Transverse colon (tissue), 4 donors: ENCODE measurements at places on chromosomes 12 and 14.

GRCh38 chr12:106078358-106079010 lies 60.3 kb downstream of the NUAK1 start:
- peak; percentile 15 for DNase-seq

DNA sequence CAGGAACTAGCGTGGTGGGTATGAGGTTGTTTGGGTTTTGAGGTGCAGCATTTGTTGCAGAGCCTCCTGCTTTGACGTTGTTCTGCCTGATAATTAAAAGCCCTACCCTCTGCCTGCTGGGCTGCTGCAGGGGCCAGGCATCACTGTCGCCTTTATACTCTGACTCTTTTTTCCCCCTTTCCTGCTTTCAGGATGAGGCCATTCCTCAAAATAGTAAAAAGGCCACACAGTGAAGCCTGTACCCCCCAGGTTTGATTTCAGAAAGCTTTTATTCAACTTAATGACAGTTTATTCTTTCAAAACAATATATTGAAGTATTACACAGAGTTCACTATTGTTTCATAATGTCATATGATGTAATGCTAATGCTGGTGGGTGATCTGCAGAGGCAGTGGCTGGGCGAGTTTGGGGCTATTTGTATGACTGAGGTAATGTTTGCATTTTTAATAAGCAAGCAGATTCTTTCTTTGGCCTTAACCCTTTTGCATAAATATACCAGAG lies 9.1 kb downstream of the BORCS5 start:
- no peak for DNase-seq

- DNase-seq, result no peak
These were observed 169.9 kb downstream of the CRADD start for GRCh38 chr12:93846936-93847516.

DNA sequence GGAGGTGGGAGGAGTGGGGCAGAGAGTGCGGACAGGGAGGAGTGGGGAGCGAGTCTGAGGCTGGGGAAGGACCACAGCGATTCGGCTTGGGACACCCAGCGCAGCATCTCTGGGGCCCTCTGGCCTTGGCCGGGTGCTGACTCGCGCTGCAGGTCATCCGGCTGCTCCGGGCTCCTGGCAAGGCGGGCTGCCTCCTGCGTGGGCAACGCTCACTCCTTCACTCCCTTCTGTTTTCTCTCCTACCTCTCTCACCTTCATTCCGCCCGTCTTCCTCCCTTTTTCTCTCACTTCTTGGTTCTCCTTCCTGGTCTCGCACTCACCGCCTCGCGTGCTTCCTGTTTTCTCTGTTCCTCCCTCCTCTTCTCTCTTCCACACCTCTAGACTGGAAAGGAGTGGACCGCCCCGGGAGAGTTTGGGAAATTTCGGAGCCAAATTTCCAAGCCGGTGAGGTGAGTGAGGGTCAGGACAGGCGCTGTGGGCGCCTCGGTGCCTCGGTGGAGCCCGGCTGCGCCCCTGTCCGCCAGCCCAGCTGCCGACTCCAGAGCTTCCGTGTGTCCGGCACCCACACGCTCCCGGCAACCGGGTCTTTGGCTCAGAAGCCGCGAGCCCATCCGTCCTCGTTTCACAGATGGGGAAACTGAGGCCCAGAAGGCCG lies 86.7 kb downstream of the B4GALNT3 start:
- no peak for DNase-seq

DNA sequence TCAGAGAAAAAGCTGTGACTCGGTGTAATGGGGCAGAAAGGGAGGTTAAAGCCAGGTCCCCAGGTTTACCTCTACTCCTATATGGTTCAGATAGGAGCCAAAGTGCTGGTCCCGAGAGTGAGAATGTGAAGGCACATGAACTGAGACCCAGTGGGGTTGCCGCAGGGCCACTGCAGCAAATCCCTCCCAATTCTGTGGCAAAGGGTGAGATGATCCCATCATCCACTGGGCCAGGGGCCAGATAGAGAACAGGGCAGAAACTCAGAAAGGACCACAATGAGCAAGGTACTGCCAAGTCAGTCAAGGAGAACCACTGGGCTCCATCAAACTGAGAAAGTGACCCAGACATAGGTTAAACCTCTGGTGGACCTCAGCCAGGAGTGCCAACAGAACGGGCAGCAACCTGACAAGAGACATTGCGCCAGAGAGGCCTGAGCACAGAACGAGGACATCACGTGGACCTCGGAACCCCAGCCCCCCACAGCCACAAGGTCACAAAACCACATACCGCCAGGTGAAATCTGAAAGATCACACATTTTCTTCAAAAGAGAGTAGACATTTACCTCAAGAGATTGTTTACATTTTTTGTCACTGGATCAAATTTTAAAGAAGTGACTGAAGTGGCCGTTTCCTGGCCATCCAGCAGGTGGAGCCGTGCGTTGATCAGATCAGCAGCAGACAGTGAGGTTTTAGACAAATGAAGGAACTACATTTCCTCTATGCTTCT lies 20.5 kb upstream of the ITPR2 start:
- peak; percentile 76 for DNase-seq

DNA sequence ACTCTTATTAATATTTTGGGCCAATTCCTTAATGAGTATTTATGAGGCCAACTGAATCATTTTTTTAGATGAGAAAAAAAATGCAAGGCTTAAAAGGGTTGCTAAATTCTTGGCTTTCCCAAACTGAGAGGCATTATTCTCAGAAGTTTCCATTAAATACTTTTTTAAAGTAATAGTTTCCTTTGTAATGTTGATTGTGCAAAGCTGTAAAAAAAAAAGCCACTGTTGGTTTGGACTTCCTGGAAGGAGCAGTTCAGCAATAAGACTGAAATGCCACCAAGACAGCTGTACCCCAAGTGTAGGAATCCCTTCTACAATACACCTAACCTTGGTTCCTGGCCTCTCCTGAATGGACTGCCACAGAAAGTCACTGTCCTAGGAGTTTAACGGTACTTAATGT lies 231.3 kb downstream of the MON2 start:
- DNase-seq, result no peak

DNA sequence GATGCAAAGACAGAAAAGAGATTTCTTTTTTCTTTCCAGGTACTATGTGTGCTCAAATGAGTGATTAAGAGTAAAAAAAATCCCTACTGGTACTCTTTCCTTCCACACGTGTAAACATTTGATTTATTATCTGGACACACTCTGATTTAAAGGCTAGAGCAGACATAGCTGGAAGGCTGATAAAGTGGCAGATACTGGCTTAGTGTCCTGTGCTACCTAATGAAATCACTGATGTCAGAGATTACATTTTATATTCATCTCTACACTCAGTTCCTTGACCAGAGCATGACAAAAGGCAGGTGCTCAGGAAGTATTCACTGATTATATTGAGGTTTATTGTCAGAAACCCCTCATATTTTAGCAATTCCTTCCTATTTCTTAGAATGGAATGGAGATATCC lies 136.6 kb upstream of the SLC38A2 start:
- DNase-seq, result no peak

GRCh38 chr12:119468296-119468695 lies 125.3 kb upstream of the TMEM233 start:
- no peak for DNase-seq

GRCh38 chr14:34450542-34450915 lies 11.5 kb downstream of the SPTSSA start:
- no peak for DNase-seq

DNA sequence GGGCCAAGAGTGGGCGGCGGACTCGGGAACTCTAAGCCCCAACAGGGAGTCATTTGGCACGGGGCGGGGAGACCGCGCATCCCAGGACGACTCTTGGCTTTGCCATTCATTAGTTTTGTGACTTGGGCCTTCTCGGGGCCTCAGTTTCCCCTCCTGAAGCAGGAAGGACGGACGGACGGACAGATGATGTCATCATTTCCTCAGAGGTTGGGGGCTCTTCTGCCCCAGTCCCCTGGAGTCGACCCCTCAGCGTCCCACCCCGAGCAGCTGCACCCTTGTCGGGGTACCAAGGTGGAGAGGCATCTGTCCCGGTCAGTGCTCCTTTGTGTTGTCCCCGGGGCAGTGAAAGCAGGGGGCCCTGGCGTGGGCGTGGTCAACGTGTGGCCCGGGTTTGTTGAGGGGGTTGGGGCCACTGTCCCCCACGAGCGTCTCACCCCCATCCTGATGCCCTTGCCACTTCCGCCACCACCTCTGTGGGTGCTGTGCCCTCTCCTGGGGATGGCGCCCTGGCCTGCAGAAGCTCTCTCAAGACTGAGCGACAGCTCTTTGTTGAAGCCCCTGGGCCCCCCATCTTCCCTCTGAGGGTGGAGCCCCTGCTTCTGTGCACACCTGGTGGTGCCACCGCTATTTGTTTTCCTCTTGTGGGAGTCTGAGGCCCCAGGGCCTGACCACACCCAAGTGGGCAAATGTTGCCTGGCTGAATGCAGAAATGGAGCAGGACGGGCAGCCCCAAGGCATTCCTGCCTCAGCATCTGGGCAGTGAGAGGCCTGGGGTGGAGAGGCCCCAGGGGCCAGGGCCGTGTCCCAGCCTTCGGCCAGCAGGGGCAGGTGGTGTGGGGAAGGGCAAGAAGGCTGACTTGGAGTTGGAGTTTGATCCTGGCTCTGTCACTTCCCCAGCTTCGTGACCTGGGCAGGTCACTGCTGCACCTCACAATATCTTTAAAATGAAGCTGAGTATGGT lies 896 bp downstream of the HHIPL1 start:
- no peak for DNase-seq

DNA sequence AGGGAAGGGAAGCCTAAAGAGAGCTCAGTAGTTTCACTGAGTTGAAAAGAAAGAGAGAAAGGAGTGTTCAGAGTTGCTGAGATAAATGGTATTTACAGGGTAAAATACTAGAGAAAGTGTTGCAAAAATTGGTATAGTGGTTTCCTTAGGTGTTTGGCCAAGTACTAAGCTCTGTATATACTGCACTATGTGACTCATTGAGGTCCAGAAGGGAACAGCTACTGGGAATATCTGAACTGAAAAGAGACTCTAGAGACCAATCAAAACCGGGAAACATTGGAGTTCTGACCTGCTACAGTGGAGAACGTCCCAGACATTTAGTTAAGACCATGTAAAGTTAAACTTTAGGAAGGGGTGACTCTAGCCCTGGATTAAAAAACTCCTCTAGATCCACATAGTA lies 42.7 kb upstream of the ALX1 start:
- no peak for DNase-seq

DNA sequence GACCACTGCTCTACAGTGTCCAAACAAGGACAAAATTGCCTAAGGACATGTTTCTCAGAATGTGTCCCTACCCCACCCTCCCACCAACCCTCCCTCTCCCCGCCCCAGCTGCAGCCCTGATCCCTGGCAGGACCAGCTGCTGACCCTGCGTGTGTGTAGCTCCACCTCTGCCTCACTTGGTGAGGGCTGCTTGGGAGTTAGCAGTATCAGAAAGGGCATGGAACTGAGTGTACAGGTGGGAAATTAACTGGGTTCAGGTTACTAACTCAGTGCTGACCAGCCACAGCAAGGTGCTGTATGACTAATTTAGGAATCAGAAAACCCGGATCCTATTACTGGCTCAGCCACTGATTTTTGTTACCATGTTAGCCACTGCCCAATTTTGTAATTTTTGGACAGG lies 11.3 kb upstream of the PLEKHD1 start:
- DNase-seq, result no peak

DNA sequence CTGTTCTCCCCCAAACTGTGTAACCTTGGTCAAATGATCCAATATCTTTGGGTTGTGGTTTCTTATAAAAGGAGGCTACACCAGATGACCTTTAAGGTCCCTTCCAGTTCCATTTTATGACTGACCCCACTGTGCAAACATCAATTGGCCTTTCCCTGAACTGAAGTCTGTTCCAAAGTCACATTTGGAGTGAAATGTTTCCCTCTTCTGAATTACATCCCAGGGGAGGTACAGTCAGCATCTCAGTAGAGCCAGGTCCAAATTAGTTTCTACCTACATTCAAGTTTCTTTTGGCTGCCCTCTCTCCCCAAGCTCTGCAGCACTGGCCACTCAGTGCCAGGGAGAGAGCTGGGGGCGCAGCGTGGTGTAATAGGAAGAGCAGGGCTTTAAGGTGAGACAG lies 34.4 kb downstream of the LIMA1 start:
- DNase-seq, result no peak

DNA sequence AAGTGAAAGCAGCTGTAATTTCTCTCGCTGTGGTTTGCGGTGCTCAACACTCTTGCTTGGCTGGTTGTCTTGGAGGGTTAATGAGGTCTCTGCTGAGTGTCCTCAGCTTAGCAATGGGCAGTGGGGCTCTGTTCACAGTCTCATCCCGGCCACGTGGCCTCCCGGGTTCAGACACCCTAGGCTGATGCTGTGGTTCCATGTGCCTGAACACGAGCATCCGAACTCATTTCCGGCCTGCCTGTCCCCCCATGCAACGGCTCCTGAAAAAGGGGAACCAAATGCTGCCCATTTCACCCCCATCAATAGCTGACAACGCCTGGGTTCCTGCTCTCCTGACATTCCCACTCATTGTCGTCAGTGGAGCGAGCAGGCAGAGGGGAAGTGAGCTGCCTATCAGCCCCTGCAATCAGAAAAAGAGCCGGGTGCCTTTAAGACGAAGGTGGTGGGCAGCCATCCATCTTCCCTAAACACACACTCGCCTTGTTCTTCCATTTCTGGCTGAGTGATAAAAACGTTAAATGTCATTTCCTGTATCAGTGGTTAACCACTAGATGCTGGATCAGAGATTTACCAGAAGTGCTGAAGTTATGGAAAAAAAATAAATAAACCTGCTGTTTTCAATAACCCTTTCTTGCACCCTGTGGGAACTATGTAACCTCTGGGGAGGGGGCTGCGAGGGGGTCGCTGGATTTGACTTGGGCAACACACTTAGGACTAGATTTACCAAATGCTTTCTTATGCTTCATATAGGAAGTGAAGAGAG lies 60.3 kb upstream of the BCL2L14 start:
- peak; percentile 41 for DNase-seq

DNA sequence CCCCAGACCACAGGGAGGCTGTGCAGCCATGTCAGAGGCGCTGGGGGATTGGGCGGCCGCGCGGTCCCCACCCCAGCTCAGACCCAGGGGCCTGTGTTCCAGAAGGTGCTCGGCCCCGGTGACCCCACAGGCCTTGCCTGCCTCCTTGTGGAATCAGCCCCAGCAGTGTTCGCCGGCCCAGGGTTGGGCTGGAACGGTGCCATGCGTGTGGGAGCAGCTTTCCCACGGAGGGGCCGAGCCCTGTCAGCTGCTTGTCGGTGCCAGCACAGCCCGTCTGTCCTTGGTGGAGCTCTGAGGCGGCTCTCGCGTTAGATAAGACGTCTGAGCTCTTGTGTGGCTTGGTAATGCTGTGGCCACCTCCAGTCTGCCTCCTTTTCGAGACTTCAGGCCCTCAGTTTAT lies 8.5 kb downstream of the ZFYVE21 start:
- DNase-seq, result peak; percentile 35

- peak; percentile 78 for DNase-seq
These were observed 3.4 kb downstream of the BMP4 start for GRCh38 chr14:53953002-53953827.

- no peak for DNase-seq
These were observed 46.4 kb downstream of the TCHP start for GRCh38 chr12:109946505-109946904.

GRCh38 chr12:88594780-88595179 lies 14.5 kb upstream of the KITLG start:
- DNase-seq, result no peak
